Right renal cortex interstitium (tissue), 3 donors: ENCODE measurements at places on chromosomes 13 and 19. TPM values are rescaled to one million over a fixed set of nuclear protein-coding genes. Genes with fewer than 3 reads are reported as not detected.

DNA sequence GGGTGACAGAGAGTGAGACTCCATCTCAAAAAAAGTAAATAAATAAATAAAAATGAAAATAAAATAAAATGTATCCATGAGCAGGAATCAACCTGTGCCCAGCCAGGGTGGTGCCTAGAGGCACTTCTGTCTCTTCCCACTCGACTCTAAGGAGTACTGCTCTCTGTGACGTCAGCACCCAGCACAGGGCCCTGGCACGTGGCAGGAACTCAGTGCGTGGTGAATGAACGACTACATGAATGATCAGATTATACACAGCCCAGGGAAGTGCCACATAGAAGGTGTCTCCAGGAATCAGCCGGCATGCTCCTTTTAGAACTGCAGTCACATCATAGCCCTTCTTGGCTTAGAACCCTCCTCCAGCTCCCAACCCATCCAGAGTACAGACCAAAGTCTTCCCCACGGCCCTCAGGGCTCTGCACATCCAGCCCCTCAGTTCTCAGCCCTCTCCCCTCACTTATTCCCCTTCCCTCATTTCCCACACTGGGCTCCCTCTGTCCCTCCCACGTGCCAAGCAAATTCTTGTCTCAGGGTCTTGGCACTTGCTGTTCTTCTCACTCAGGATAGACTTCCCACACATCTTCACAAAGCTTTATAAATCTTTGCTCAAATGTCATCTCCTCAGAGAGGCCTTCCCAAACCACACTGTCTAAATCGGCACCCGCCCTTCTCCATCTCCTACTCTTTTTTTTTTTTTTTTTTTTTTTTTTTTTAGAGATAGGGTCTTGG lies 4.2 kb downstream of the CLIP3 start:
- no peak for DNase-seq

GJB6 gene
- polyA plus RNA-seq: 3.3 TPM

ZNF112 gene
- polyA plus RNA-seq: 14.3 TPM

ZNF284 gene
- 3.5 TPM for polyA plus RNA-seq

DNA sequence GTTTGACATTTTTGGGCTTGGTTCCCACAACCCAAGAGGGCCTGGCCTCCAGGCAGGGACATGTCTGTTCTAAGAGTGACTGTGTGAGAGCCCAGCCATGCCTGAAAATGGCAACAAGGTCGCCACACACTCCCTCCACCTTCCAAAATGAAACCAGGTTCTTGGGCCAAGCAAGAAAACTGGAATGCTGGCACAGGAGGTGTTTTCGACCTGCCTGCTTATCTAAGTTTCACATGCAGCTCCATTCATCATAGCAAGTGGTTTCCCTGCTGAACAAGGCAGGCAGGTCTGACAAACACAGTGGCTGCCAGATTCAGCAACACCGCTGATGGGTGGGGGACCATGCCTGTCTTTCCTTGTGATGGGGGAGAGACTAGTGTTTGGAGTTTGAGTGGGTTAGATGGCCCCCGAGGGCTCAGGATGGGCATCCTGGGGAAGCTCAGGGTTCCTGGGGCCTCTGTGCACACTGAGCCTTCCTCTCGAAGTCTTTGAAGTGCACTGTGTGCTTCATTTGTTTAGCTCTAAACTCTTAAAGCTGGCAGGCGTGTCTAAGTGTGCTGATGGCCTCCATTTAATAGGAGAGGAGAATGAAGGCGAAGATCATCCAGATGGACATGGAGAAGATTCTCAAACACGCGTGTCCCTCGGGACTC lies 17.9 kb upstream of the GAS6 start:
- DNase-seq: no peak

MUC16 gene
- 0.03 TPM for polyA plus RNA-seq

- no peak for DNase-seq
Observed at GRCh38 chr13:80684217-80684991, 343.5 kb upstream of the SPRY2 start.
